ENCODE measurements at places on chromosomes 13 and 19. TPM values are rescaled to one million over a fixed set of nuclear protein-coding genes. Genes with fewer than 3 reads are reported as not detected.

- DNase-seq = no peak
Measured at GRCh38 chr13:98598043-98598442, 21.1 kb upstream of the STK24 start.

DNA sequence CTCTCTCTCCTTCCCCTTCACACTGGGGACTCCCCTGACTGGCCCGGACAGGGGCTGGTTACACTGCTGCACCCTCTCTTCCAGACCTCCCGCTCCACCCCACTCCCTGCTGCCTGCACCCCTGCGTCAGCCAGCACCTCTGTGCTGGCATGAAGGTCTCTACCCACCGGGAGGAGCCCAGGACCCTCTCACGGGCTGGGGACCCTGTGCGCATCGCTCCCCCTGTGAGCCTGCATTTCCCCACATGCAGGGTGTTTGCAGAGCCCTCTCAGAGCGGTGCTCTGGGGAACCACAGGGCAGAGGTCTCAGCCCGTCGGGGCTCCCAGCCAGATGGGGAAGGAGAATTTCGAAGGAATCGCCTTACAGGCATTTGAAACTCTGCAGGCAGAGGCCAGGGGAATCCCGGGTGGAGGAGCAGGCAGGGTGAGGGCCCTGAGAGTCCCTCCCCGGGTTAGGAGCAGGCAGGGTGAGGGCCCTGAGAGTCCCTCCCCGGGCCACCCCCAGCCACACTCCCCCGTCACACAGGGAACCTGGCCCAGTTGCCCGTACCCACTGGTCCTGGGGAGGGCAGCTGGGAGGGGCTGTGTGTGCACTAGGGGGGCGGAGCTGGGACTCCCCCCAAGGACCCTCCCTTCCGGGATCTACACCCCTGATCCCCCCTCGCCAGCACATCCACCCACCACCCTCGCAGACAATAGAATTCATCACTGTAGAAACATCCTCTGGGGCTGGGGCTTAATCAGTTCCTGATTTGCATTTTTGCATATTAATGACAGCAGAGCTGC, 16.3 kb upstream of the TCF3 start:
- DNase-seq = no peak

The IZUMO2 gene
- not detected for total RNA-seq

DNA sequence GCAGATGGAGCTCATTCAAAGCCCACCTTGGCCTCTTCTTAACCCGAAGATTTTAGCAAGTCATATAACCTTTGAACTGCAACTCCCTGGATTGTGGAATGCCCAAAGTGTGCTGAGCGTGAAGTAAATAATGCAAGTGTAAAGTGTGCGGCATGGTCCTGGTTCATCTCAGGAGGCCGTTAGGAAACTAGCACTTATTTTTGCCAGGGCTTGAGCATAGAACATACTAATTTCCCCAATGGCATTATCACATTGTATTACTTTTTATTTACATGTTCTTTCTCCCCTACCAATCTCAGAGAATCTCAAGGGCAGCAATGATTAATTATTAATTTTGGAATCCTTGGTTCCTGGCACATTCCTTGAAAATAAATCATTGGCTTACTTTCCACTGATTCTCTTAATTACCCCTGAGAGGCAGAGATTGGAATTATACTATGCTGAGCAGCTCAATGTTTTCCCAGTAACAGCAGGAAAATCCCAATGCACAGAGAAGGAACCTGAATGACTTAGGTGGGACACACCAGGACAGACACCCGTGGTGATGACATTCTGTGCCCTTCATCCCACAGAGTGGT, 128.8 kb upstream of the GJB6 start:
- DNase-seq = no peak

The C19orf33 gene
- not detected for total RNA-seq

GRCh38 chr13:71864094-71864985, 2.7 kb downstream of the DACH1 start:
- no peak for DNase-seq

- no peak for DNase-seq
Measured at GRCh38 chr19:8163759-8164158, 14.4 kb upstream of the FBN3 start.

GRCh38 chr19:50668416-50668815, 19.2 kb downstream of the C19orf81 start:
- DNase-seq = no peak

GRCh38 chr13:21242236-21242635, 65.8 kb downstream of the MRPL57 start:
- no peak for DNase-seq

The IL17D gene
- total RNA-seq = 10.7 TPM

DNA sequence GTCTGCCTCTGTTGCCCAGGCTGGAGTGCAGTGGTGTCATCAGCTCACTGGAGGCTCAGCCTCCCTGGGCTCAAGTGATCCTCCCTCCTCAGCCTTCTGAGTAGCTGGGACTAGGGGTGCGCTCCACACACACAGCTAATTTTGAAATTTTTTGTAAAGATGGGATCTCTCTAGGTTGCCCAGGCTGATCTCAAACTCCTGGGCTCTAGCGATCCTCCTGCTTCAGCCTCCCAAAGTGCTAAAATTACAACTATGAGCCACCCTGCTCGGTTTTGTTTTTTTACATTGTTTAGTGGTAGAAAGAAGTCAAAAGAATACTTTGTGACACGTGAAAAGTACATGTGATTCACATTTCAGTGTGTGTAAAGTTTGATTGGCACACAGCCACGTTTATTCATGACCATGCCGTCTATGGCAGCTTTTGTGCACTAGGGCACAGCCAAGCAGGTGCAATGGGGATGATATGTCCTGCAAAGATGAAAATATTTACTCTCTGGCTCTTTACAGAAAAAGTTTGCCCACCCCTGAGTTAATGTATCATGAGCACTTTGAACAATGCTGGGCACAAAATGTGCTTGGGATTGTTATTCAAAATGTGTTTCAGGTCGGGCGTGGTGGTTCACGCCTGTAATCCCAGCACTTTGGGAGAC, 16.2 kb upstream of the NFIC start:
- no peak for DNase-seq

DNA sequence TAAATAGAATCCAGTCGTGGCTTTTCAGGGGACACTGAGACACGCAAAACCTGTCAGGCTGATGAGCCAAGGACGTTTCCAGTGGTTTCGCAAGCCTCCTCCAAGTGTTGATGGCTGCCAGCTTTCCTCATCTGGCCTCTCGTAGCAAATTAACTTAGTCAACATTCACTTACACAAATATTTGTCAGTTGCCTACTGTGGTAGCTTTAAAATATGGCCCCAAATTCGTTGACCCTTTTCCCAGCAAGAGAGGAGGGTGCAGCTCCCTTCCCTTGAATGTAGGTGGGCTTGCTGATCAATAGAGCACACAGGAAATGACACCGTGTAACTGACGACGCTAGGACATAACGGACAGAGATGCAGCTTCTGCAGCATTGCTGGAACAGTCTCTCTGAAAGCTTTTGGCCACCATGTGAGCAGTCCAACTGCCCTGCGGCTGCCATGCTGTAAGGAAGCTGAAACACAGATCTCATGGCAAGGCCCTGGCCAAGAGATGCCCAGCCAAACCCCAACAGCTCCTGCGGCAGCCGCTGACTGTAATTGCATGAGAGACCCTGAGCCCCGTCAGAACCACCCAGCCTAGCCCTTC, 5.5 kb upstream of the RANBP3 start:
- no peak for DNase-seq

DNA sequence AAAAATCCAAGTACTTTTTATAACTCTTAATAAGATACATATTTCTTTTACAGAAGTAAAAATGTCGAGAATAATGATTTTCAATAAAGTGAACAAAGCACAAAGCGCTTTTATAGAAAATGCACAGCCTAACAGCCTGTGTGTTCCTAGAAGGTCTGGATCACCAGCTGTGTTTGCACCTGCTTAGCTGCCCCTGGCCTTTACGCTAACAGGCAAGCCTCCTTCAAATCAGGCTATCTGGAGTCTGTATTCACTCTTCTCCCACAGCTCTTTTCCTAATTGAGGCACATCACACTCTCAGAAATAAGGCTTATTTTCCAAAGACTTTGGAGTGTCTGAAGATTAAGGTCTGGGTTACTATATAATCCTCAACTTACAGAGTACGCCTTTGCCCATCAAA, 183.1 kb downstream of the LHFPL6 start:
- DNase-seq = no peak

GRCh38 chr19:56367829-56368711, 25.3 kb downstream of the ZNF582 start:
- DNase-seq = peak; percentile 91

The C13orf42 gene
- total RNA-seq = not detected

DNA sequence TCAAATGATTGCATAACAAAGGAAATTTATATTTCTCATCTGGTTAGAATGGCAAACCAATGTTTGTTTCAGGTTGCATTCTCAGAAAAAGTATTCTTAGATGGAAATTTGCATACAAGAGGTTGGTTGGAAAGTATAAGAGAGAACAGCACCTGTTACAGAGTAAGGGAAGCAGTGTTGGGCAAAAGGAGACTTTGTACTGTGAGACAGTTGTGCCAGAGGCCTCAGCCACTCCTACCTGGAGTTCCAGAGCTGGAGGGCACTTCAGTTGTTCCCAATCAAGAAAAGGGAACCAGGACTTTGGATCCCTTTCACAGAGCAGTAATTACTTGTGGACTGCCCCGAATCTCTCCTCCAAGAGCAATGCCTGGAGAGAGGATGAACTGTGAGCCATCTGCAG, 81.8 kb downstream of the SPRY2 start:
- DNase-seq = no peak

The SNRPA gene
- total RNA-seq = 53.2 TPM

DNA sequence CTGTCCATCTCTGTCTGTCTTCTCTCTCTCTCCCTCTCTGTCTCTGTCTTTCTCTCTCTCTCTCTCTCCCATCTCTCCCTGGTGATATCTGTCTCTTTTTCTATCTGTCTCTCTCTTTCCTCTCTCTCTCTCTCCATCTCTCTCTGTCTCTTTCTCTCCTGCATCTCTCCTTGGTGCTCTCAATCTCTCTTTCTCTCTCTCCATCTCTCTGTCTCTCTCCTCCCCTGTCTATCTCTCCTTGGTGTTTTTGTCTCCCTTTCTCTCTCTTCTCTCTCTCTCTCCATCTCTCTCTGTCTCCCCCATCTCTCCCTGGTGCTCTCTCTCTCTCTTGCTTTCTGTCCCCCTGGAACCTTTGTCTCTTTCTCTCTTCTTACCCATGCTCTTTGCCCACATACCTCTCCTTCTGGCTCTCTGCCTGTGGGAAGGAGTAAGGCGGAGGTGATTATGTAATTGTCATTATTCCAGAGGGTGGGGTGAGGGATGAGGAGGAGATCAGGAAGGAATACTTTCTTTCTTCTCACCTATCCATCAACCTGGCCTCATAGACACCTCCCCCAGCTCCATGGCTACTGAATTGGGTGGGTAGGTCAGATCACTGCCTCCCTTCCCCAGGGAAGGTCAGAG, 30.9 kb upstream of the CYP2B6 start:
- DNase-seq = no peak

GRCh38 chr19:1028062-1028926, 1.9 kb downstream of the CNN2 start:
- DNase-seq = peak; percentile 99

The FXYD3 gene
- total RNA-seq = not detected

The C19orf85 gene
- total RNA-seq = not detected

The ZNF264 gene
- 36.8 TPM for total RNA-seq

The ANGPTL4 gene
- 8.6 TPM for total RNA-seq

GRCh38 chr19:49064768-49065611, at the start of gene NTF4:
NTF4 (minus strand) TSS chr19:49064818; CDS start chr19:49061997, 2,821 bp downstream.
- no peak for DNase-seq

The ZNF792 gene
- 4.1 TPM for total RNA-seq

The TMEM38A gene
- total RNA-seq = 6.3 TPM

GRCh38 chr19:6108721-6109633, 1.3 kb downstream of the RFX2 start:
- DNase-seq = no peak

- no peak for DNase-seq
Measured at GRCh38 chr13:39870197-39870747, 214.8 kb downstream of the COG6 start.

DNA sequence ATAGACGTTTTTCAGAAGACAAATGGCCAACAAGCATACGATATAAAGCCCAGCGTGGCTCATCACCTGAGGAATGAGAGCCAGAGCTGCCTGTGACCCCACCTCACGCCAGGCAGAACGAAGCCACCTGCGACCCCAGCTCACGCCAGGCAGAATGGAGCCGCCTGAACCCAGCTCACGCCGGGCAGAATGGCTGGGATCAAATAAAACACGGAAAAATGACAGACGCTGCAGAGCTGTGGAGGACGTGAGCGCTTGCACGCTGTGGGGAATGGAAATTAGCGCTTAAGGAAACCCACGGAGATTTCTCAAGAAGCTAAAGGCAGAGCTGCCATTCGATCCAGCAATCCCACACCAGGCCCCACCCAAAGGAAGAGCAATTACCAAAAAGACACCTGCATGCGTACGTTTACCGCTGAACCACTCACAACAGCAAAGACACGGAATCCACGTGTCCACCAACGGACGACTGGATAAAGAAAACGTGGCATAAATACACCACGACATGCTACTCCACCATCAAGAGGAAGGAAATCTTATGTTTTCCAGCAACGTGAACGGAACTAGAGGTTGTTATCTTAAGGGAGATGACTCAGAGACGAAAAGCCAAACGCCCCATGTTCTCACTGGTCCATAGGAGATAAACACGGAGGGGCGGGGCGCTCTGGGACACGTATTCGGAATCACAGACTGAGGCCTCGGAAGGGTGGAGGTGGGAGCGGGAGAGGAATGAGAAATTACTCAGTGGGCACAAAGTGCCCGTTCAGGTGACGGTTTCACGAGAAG, 30.7 kb upstream of the C13orf46 start:
- no peak for DNase-seq

The GATAD2A gene
- total RNA-seq = 81.3 TPM

The DMKN gene
- total RNA-seq = not detected

GRCh38 chr13:29315847-29316246, 279.6 kb downstream of the SLC7A1 start:
- DNase-seq = no peak

- no peak for DNase-seq
Measured at GRCh38 chr13:28384789-28385188, 110.1 kb downstream of the FLT1 start.

The ONECUT3 gene
- not detected for total RNA-seq

DNA sequence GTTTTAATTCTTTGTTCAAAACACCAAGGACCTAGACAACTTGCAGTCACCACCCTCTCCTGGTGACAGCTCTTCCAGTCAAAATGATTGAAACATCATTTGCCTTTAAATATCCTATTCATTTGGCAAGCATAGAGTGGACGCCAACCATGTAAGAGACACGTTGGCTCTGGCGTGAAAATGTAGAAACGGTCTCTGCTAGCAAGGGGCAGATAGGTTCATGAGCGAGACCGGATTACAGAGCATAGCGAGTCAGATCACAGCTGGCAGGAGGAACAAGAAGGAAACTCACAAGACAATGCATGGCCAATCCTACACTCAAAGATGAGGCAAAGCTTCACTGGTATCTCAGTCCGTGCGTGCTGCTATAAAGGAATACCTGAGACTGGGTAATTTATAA, 759.5 kb downstream of the UQCRFS1 start:
- no peak for DNase-seq

- no peak for DNase-seq
Measured at GRCh38 chr13:113077566-113077952, 28.0 kb upstream of the F7 start.

The TRPC4 gene
- total RNA-seq = 6.3 TPM
